BE2C (cell line): ENCODE measurements at places on chromosomes 6 and 20.
A peak's percentile ranks its signal among the peaks of the same experiment; 100 is the strongest.

- no peak for DNase-seq
Observed at GRCh38 chr6:391559-392440, at the start of gene IRF4. IRF4 (plus strand) TSS chr6:391752; CDS start chr6:393153, 1,401 bp downstream.

DNA sequence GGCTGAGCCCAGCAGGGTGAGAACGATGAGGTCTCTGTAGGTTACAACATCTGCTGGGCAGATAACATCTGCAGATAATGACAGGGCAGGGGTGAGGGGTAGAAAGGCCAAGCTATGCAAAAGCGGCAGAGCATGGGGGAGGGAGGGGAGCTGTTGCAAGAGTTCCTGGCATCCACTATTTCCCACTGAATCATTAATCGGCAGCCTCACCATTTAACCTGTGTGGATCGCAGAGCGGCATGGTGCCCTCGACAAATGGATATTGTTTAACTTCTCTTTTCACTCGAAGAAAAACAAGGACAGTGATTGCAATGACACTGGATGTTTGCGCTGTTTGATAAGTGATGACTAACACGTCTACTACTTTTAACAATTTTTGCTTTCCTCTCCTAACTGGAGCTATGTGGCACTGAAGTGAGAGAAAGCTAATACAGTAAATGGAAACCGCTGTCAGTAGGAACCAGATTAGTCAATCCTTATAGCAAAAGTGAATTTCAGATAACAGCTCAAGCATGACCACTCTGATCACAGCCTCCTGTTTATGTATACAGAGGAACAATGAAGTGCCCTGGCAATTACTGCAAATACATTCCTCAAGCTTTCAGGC is 381.5 kb downstream of the TFAP2A start:
- no peak for DNase-seq

DNA sequence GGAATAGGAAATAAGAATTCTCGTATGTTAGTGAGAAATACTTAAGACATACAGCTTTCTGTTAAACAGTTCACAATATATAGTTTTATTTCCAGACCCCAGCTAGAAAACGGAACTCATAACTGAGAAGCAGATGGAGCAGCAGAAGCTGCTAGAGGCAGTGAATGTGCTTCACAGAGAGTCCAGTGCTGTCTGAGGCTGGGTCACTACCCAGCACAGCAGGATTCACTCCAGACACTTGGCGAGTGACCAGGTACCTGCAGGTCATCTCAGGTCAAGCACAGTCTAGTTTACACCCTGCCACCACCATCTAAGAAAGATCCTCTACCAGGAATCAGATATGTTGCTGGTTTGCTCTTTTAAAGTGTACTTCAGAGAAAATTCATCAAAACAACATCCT is 243.1 kb upstream of the RAB32 start:
- DNase-seq, result no peak

DNA sequence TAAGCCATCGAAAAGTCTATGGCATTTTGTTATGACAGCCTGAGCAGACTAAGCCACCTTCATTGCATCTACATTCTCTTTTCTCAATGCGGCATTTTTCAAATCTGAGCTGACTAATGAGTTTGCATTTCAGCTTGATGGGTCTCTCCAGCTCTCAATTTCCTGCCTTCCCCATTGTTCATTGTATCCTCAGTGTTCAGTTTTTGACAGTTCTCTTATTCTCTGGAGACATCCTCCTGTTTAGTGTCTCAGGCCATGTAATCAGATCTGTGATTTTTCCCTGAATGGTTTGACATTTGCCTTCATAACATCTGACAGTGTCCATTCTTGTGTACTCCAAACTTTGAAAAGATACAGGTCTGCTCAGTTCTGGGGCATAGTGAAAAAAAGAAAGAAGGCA is 27.9 kb upstream of the MCM3 start:
- no peak for DNase-seq

DNA sequence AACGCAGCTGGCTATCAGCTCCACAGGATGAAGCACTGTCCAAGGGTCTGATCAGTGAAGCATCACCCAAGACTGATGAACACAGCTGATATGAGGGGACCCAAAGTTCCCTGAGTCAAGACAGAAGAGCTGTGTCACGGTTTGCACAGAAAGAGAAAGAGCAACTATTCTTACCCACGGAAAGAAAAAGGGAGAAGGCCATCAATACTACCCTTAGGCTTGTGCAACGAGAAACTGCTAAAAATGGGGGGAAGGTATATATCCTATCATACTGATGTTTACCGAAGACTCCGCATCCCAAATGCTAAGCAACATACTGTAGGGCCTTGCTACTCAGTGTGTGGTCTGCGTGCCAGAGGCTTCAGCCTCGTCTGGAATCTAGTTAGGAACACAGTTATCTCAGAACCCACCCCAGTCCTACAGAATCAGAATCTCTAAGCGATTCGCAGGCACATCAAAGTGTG is 665 bp downstream of the FASTKD5 start:
- no peak for DNase-seq

DNA sequence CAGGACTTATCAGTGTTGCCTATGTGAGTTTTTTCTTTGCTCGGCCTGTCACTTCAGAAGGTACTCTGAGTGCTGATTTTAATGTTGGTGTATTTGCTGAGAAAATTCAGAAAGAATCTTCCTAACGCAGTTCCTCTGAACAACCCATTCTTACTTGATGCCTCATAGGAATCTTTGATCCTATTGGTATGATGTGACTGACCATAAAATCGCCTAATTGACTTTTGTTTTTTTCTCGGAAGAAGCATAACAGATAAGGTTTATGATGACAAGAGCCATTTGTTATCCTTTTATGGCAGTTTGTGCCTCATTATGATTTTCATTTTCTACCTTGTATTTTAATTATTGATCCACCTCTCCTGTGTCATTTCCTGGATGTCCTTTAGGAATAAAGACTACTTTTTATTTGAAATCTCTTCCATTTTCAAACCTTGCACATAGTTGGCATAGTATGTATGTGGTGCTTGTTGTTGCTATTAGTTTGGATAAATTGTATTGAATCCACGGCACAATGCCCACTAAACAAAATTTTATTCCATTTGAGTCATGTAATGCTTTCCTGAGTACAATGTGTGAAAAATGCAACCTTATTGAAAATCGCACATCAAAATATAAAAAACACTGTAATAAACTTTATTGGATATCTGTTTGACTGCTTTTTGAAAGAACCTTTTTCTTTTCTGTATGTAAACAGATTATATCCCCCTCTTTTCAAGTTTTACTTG is 37.3 kb downstream of the LRRC1 start:
- DNase-seq, result no peak

DNA sequence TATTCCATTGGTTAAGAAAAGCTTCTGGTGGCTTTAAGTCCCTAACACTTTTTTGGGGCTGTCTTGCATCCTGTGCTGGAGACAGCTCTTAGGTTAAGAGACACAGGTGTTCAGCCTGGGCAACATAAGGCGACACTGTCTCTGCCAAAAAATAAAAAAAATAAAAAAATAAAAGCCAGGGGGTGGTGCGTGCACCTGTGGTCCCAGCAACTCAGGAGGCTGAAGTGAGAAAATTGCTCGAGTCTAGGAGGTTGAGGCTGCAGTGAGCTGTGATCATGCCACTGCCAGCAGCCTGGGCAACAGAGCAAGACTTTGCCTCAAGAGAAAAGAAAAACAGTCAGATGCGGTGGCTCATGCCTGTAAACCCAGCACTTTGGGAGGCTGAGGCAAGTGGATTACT is 55.6 kb upstream of the ZMYND8 start:
- DNase-seq, result no peak

DNA sequence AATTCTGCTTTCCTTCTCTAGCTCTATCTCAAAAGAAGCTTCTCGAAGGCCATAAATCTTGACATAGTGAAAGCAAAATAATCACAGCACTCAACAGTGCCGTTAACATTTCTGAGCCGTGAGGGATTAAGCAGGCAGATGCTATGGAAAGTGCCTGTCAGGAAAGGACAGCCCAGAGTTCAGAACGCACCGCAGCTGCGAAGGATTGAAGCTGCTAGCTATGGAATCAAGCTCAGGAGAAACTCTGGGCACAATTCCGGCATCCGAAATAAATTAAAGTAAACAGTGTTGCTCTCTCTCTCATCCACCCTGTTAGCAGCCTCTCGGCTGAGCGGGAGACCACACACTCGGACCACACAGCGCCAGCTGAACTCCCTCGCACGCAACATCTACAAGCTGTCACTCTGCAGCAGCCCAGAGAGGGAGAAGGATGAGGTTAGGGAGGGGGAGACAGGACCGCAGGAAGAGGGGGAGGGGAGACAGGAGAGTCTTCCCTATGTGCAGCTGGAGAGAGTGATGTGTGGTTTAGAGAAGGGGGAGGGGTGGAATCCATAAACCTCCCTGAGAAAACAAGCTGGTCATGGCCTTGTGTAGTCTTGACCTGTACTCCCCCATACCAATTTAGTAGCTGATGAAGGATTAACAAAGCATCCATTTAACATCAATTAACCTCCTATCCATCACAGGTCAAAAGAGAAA is 9.0 kb downstream of the EXOC2 start:
- peak; percentile 67 for DNase-seq

DNA sequence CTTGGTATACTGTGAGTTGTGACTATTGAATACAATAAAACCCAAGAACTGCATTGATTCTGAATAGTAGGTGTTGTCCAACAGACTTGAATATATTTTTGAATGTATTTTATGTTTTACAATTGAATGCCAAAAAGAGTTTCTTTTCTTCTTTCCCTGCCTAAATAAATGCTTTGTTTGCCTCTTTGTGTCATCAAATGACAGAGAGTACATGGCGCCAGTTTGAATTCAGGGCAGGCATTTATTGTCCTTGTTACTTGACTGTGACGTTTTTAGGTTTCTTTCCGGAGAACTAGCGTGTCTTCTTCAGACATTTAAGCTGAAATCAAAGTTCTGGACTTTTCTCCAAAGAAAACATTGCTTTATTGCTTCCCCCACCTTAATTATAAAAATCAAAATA is 16.6 kb downstream of the KIF3B start:
- no peak for DNase-seq

DNA sequence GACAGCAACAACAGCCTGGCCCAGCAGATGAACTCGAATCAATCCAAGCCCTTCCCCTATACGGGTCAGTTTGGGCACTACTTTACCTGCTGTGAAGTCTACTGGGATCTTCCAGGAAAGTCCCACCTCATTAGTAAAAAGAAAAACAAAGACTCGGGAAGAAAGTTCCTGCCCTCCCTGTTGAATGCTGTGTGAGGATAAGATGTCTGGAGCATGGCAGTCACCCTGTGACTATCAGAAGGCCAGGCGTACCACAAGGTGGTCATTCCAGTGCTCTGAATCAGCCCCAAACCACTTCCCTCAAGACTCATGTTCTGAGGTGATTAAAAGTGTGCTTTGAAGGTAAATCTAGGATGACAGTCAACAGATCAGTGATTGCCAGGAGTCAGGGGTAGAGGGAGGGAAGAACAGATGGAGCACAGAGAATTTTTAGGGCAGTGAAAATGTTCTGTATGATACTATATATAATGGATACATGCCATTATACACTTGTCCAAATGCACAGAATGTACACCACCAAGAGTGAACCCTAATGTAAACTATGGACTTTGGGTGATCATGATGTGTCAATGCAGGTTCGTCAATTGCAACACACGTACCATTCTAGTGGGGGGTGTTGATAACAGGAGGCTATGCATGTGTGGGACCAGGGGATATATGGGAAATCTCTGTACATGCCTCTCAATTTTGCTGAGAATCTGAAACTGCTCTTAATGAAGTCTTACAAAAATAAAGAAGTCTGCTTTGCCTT is 14.7 kb downstream of the FKBP1A start:
- no peak for DNase-seq
